Stimulated activated CD8-positive, alpha-beta memory T cell treated with anti-CD3 and anti-CD28 coated beads, Interleukin-15, amount 100 ng/mL, for 48 hours (primary cell): ENCODE measurements at places on chromosomes 11 and 22.

DNA sequence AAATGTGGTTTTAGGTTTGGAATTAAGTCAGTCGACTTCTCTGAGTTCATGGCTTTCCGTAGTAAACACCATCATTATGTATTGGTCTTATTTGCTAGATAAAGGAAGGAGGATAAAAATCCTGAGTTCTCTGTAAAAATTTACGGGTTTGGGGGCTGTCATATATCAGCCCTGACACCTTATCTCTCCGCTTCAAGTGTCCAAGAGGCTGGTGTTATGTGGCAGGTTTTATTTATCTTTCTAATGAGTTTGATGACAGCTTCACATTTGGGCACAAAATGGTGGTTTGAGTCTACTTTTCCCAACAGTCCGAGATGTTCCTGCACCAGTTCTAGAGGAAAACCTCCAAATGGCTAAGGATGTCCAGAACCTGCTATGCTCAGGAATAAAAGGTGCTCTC, 67.3 kb upstream of the VSTM5 start:
- no peak for DNase-seq

DNA sequence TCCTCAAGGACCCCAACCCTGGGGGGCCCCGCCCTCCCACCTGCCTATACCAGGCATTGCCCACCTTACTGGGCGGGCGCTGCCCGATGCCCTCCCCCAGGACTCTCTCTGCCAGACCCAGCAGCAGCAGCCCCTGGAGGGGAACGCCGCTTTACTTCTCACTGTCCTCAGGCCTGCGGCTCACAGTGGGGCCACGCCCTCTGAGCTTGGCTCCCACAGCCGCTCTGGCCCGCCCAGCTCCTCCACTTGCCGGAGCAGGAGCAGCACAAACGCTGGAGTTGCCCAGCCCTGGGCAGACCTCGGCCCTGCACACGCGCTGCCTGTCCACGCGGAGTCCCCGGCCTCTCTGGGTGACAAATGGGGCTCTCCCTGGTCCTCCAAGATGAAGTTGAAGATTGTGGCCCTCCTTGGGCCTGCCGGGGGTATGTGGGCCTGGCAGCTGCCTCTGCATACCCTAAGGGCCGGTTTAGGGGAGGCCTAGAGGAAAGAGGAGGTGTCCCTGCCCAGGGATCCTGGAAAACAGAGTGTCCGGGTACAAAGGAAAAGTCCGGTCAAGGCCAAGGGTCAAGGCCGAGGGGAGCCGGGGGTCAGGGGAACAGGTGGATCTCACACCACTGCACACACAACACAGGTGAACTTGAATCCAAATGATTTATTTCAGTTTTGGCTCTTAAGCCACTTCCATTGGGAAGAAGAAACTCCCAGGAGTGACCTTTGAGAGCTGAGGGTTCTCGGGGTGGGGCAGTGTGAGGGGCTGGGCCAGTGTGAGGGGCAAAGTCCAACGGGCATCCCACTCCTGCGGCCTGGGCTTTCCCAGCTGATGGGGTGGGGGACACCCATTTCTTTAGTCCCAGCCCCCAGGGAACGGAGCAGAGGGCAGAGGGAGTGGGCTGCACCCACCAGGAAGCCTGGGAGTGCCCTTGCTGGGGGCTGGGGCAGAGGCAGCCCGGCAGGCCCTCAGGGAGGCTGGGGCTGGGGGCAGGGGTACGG, 674 bp upstream of the BAIAP2L2 start:
- no peak for DNase-seq

DNA sequence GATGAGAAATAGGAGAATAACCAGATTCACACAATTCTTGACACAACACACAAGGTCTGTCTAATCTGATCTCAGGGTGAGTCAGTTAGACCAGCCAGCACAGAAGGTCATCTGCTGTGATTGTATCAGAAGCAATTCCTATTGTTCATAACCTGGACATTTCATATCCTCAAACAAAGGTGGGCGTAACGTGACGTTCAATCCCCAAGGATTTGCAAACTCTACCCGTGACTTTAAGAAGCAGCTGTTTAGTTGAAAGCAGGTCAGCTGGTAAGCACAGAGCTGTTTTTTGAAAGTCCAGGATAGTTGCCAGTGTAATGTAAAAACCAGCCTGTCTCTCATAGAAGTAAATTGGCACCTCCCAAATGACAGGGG, 385.1 kb downstream of the DCDC1 start:
- DNase-seq, result no peak

DNA sequence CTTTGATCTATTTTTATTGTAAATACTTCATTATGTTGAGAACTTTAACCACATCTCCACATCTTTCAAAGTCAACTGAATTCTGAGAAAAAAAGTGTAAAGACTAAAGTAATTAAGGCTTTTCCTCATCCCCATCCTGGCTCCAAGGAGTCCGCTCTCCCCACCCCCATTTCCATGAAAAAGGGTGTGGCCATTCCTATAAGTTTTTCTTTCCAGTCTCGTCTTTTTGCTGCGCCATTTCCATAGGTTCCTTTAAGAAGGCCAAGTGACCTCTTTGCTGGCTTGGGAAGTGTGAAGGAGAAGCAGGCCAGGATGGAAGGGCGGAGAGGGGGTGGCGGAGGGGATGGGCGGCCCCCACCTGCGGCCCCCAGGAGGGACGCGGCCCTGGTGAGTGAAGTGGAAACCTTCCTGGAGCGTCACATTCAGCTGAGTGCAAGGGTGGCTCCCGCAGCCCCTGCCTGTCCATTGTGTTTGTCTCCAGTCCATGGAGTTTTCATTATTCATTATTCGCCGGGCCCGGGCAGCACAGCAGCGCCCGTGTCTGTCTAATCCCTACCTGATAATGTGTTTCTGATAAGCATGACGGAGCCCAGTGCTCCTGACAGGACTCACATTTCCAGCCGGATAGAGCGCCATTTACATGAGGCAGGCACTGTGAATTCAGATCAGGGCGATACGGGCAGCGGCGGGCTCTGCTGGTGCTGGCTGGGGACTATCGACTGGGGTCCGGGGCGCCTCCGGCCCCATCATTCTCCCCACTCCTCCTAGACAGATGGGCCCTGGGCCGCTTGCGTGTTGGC, 739.8 kb downstream of the OPCML start:
- DNase-seq, result no peak
